ENCODE measurements at places on chromosomes 11 and 22. TPM values are rescaled to one million over a fixed set of nuclear protein-coding genes. Genes with fewer than 3 reads are reported as not detected.

GRCh38 chr22:19800761-19801244, 40.2 kb downstream of the TBX1 start:
- DNase-seq: no peak

GRCh38 chr22:41062146-41062545, 30.2 kb upstream of the EP300 start:
- no peak for DNase-seq

- DNase-seq: peak; percentile 76
Observed at GRCh38 chr22:31055635-31056159, 25.4 kb upstream of the SMTN start.

CBLIF gene
- not detected for total RNA-seq

CRYBB3 gene
- total RNA-seq: not detected

SLC22A9 gene
- total RNA-seq: not detected

GRCh38 chr22:49208768-49209252, 618.9 kb downstream of the BRD1 start:
- DNase-seq: no peak

SLC6A5 gene
- not detected for total RNA-seq

DNA sequence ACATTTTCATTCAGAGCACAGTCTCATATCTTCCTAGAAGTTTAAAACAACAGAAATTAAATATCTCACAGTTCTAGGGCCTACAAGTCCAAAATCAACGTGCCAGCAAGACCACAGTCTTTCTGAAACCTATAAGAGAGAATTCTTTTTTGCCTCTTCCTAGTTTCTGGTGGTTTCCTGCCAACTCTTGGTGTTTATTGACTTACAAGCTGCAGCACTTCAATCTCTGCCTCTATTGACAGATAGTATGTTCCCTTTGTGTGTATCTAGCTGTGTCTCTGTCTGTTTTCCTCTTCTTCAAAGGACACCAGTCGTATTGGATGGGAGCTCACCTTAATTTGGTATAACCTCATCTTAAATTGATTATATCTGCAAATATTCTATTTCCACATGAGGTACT, 347.5 kb downstream of the DCDC1 start:
- no peak for DNase-seq

- DNase-seq: no peak
Observed at GRCh38 chr11:63017306-63017974, 1.8 kb upstream of the SLC22A8 start.

DNA sequence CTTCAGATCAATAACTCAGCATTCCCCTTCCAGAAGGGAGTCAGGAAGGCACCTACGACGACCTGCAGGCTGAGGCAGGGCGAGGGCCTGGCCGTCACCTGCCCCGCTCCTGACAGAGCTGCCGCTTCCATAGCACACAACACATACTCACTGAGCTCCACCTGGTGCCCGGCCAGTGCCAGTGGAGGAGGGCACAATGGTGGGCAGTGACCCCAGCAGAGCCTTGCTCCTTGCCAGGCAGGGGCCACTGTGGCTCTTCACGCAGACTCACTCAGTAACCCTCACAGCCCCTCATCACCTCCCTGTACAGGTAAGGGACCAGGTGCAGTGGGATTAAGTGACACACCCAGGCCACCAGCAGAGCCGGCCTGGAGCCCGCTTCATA, 24.6 kb downstream of the LRFN4 start:
- DNase-seq: no peak

- no peak for DNase-seq
Observed at GRCh38 chr11:96328395-96329010, 14.5 kb downstream of the MAML2 start.

GRCh38 chr11:73121692-73122091, 20.4 kb downstream of the FCHSD2 start:
- DNase-seq: no peak

MS4A6E gene
- not detected for total RNA-seq

Measured in heart left ventricle (tissue), 16 donors.